ENCODE measurements at places on chromosomes 6 and 20. TPM values are rescaled to one million over a fixed set of nuclear protein-coding genes. Genes with fewer than 3 reads are reported as not detected.

The OPRL1 gene
- total RNA-seq = 0.52 TPM

The ARG1 gene
- total RNA-seq = not detected

The FLRT3 gene
- 0.13 TPM for total RNA-seq

The CCN6 gene
- total RNA-seq = 36.8 TPM

The ARMH2 gene
- total RNA-seq = not detected

The F13A1 gene
- total RNA-seq = 0.54 TPM

The OXT gene
- not detected for total RNA-seq

The CLDN20 gene
- total RNA-seq = not detected

The SCRT2 gene
- total RNA-seq = not detected

The GPRC6A gene
- total RNA-seq = not detected

The SERAC1 gene
- total RNA-seq = 48.6 TPM

The KIF25 gene
- not detected for total RNA-seq

The TUBB2B gene
- total RNA-seq = 31.1 TPM

The BMP7 gene
- not detected for total RNA-seq

The WFDC10B gene
- not detected for total RNA-seq

The ZNF133 gene
- total RNA-seq = 20.5 TPM
